ENCODE measurements at places on chromosomes 11 and 22. TPM values are rescaled to one million over a fixed set of nuclear protein-coding genes. Genes with fewer than 3 reads are reported as not detected.

SNU13 gene
- 148 TPM for total RNA-seq

SOX6 gene
- total RNA-seq: not detected

RBMXL2 gene
- total RNA-seq: not detected

CHRM1 gene
- not detected for total RNA-seq

DLAT gene
- total RNA-seq: 39.8 TPM

DNA sequence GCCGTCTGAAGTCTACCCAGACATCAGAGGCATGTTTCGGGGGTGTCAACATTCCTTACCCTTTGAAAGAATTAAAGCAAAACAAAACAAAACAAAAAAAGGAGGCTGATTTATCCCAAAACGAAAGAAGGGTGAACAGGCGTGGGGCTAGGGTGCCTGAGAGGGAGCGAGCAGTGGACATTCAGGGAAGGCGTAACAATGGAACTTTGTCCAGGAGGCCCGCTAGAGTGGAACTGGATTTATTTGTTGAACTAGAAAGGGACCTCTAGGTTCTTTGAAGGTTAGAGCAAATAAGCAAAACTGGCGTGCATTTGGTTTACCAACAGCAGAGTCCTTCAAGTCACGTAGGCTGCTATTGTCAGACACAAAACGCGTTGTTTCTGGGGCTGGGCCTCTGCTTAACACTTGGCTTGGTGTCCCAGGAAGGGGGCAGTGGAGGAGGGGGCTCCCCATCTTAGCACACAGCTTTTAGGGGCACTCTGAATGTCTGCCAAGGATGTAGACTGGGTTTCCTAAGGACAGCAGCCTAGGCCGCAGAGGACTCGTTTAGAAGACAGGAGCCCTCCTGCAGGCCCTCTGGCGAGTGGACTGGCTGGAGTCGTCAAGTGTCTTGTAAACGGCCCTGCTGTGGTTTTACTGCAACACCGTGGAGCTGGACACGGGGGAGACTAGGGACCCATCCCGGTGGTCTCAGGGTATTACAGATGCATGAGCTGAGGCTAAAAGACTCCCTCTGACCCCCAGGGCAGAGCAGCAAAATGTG is 203.7 kb upstream of the SORL1-AS1 start:
- peaks cover 15% of the 10 kb centered on the region for H3K4me1 ChIP-seq
- H3K27me3 ChIP-seq: no peaks in the 10 kb centered on the region
- peak overlapping the region; percentile 59 for H3K4me3 ChIP-seq
- H3K27ac ChIP-seq: no peak overlapping the region

DNA sequence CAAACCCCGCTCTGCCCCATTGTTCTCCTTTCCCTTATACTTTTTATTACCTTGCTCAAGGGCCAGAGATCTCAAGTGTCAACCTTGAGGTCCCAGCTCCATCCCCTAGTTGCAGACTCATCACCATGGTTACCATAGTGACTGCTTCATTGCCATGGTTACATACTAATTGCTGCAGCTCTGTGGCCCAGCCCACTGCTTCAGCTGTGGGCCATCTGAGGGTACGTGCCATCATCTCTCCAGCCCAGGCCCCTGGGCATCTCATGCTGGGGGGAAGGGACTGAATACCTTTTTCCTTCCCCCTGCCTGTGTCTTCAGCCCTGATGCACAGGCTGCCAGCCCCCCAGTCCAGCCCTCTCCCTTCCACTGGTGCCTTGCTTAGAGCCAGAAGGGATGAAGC is 22.2 kb downstream of the TREH start:
- DNase-seq: peak; percentile 66
- no peak overlapping the region for H3K27ac ChIP-seq
- H3K27me3 ChIP-seq: no peaks in the 10 kb centered on the region
- no peaks in the 10 kb centered on the region for H3K4me1 ChIP-seq

GRCh38 chr11:44112091-44112821 is 16.8 kb downstream of the EXT2 start:
- peaks cover 25% of the 10 kb centered on the region for H3K36me3 ChIP-seq
- H3K4me1 ChIP-seq: peaks cover 3% of the 10 kb centered on the region
- H3K27me3 ChIP-seq: no peaks in the 10 kb centered on the region
- no peak overlapping the region for H3K27ac ChIP-seq

DNA sequence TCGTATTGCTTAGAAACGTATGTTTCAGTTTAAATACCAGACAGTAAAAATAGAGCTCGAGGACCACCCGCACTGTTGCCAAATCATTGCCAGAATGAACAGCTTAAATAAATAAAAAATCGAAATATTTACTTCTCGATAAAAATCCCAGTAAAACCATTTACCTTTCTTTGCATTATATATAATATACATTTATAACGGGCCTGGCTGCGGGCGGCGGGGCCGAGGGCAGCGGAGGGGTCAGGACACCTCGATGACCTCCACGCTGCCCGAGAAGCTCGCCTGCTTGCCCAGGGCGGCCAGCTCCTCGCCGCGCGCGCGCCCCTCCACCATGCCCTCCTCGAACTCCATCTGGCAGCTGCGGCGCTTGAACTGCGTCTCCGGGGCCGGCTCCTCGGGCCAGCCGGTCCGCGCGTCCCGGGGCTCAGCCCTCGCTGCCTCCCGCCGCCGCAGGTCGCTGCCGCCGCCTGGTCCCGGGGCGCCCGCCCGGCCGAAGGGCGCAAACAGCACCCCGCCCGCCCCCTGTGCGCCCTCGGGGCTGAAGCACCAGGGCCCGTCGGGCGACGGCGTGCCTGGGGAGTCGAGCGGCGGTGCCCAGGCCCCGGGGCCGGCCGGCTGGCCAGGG is 15.7 kb downstream of the DUSP8 start:
- no peak overlapping the region for H3K4me3 ChIP-seq
- H3K27ac ChIP-seq: no peak overlapping the region
- no peak for DNase-seq
- no peaks in the 10 kb centered on the region for H3K36me3 ChIP-seq
- no peaks in the 10 kb centered on the region for H3K4me1 ChIP-seq

DNA sequence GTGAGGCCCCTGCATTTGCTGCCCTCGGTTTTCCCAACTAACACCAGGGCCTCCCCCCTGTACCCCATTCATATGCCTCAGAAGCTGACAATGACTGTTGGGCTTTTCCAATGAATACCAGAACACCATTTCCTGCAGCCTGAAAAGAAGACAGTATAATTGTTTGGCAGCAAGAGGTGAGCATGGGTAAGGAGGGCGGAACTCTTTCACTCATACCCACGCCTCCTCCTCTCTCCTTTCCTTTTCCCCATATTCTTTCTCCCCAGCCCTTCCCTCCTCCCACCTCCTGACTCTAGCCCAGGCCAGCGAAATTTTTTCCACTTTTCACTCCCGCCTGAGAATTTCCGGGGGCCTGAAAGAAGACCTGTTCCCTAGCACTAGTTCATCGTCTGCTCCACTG is 58.0 kb upstream of the CHST1 start:
- H3K27me3 ChIP-seq: no peaks in the 10 kb centered on the region
- no peaks in the 10 kb centered on the region for H3K36me3 ChIP-seq
- no peak overlapping the region for H3K4me3 ChIP-seq
- no peak for DNase-seq
- H3K27ac ChIP-seq: no peak overlapping the region

- H3K4me1 ChIP-seq: no peaks in the 10 kb centered on the region
- no peaks in the 10 kb centered on the region for H3K36me3 ChIP-seq
- H3K27ac ChIP-seq: no peak overlapping the region
Measured at GRCh38 chr22:47279746-47280145, 517.3 kb downstream of the TBC1D22A start.

- H3K36me3 ChIP-seq: no peaks in the 10 kb centered on the region
- no peak for DNase-seq
- no peaks in the 10 kb centered on the region for H3K27me3 ChIP-seq
- H3K4me1 ChIP-seq: peaks cover 33% of the 10 kb centered on the region
Measured at GRCh38 chr11:108870373-108871020, 205.6 kb downstream of the DDX10 start.

GRCh38 chr11:115848080-115848479 is 343.9 kb upstream of the CADM1 start:
- DNase-seq: no peak
- H3K36me3 ChIP-seq: no peaks in the 10 kb centered on the region
- H3K4me1 ChIP-seq: no peaks in the 10 kb centered on the region
- H3K27ac ChIP-seq: no peak overlapping the region

- DNase-seq: no peak
- no peaks in the 10 kb centered on the region for H3K27me3 ChIP-seq
- H3K4me1 ChIP-seq: peaks cover 30% of the 10 kb centered on the region
- peak overlapping the region; percentile 80 for H3K4me3 ChIP-seq
Measured at GRCh38 chr11:62599901-62600300, 1.8 kb downstream of the MTA2 start.

DNA sequence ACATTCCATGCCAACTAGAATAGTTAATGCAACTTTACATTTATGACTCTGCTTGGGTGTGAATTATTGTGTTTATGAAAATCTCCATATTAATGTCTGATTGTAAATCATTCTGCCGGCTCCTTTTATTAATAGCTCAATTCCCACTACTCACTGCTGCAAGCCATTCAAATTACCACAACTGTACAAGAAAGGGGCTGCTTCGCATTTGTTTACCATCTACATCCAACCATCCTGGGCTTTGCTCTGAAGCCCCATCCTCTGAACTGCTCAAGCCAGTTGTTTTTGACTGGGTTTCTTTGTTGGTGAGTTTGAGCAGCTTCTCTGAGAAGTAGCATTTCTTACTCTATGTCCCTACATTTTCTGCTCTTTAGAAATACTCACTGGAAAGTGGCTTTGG is 451.6 kb upstream of the CADM1 start:
- no peaks in the 10 kb centered on the region for H3K36me3 ChIP-seq
- no peak for DNase-seq
- no peak overlapping the region for H3K27ac ChIP-seq
- no peaks in the 10 kb centered on the region for H3K27me3 ChIP-seq
- H3K4me3 ChIP-seq: no peak overlapping the region

- H3K27ac ChIP-seq: no peak overlapping the region
- no peak overlapping the region for H3K4me3 ChIP-seq
- peaks cover 13% of the 10 kb centered on the region for H3K4me1 ChIP-seq
- no peaks in the 10 kb centered on the region for H3K27me3 ChIP-seq
- no peak for DNase-seq
Measured at GRCh38 chr22:41289671-41290070, 3.7 kb upstream of the RANGAP1 start.

DNA sequence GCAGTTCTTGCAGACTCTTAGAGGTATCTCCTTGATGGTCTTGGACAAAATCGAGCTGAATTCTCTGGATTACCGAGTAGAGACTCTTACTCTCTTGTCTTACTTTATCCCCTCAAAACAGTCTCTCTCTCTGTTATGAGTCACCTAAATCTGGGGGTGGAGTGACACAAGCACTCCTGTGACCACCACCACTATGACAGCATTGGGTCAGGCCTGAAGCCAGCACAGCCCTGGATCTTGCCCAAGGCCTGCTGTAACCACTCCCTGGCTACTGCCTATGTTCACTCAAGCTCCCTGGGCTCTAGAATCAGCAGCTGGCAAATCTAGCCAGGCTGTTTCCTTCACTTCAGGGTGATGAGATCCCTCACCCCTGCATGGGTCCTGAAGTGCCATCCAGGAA is 662.5 kb downstream of the LUZP2 start:
- H3K36me3 ChIP-seq: no peaks in the 10 kb centered on the region
- H3K27ac ChIP-seq: no peak overlapping the region
- no peaks in the 10 kb centered on the region for H3K4me1 ChIP-seq
- no peak overlapping the region for H3K4me3 ChIP-seq
- DNase-seq: no peak

- DNase-seq: no peak
- no peaks in the 10 kb centered on the region for H3K4me1 ChIP-seq
- no peaks in the 10 kb centered on the region for H3K27me3 ChIP-seq
- H3K27ac ChIP-seq: no peak overlapping the region
Measured at GRCh38 chr22:19635644-19636043, 78.7 kb upstream of the SEPTIN5 start.

- no peaks in the 10 kb centered on the region for H3K4me1 ChIP-seq
- no peaks in the 10 kb centered on the region for H3K27me3 ChIP-seq
- no peak overlapping the region for H3K4me3 ChIP-seq
- H3K27ac ChIP-seq: no peak overlapping the region
Measured at GRCh38 chr11:24773322-24773721, 276.5 kb downstream of the LUZP2 start.

- H3K27ac ChIP-seq: no peak overlapping the region
- peaks cover 17% of the 10 kb centered on the region for H3K4me1 ChIP-seq
- no peak overlapping the region for H3K4me3 ChIP-seq
- no peaks in the 10 kb centered on the region for H3K27me3 ChIP-seq
Measured at GRCh38 chr11:118703563-118704106, 24.2 kb upstream of the TREH start.

DNA sequence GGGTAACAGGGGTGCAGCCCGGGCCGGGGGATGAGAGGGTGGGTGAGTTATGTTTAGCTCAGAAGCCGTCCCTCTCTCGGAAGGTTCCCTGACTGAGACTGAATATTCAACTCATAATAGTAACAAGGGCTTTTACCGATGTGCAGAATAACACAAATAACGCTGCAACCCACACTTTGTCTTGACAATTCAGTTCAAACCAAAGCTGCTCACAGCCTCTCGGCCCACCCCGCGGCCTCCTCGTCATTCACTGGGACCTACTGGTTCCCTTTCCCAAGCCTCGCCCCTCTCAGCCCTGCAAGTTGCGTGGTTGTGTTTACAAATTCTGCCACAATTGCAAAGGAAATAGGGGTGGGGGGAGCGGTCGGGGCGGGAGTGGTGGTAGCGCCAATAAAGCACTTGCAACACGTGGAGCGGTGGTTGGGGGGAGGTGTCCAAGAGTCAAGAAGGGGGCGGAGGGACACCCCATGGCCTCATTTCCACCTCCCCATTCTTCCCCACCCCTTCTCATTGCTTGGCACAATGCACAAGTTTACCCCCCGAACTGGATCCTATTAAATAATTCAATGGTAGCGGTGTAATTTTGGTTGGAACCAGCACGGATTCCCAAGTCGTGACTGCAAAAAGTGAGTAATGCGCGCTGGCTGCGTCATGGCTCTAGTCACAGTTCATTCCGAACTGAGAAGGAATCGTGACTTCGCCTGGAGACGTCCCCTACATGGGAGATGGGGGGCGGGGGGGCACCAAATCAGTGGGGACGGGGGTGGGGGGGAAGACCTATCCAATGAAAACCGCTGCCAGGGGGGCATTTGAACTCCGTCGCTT is 102.0 kb upstream of the HSD17B12 start:
- no peaks in the 10 kb centered on the region for H3K27me3 ChIP-seq
- peak overlapping the region; percentile 97 for H3K4me3 ChIP-seq
- no peak overlapping the region for H3K27ac ChIP-seq

DNA sequence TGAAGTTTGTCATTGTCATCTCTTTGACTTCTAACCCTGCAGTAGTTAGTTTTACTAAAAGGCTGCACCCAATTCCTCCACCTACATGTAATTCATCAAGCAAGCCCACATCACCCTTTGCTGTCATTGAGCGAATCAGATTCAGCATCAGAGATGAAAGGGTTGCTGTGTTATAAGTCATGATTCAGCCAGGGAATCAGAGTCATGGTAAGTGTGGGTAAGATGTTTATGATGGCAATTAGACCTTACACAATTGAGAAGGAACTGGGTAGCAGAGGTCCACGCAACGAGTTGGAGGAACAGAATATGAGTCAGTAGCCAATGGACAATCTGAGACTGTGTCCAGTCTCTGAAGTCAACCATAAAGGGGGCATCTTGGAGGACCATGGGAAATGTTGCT is 162.8 kb upstream of the SNX19 start:
- DNase-seq: no peak
- peaks cover 9% of the 10 kb centered on the region for H3K4me1 ChIP-seq
- H3K27me3 ChIP-seq: no peaks in the 10 kb centered on the region
- no peaks in the 10 kb centered on the region for H3K36me3 ChIP-seq
